ENCODE measurements at places on chromosomes 16 and 17.

- DNase-seq, result no peak
Observed at GRCh38 chr17:82088838-82089722, 9.0 kb downstream of the FASN start.

GRCh38 chr16:11511801-11512200 lies 74.9 kb downstream of the LITAF start:
- DNase-seq, result no peak

GRCh38 chr16:5633845-5634440 lies 536.3 kb upstream of the EEF2KMT start:
- peak; percentile 63 for DNase-seq

DNA sequence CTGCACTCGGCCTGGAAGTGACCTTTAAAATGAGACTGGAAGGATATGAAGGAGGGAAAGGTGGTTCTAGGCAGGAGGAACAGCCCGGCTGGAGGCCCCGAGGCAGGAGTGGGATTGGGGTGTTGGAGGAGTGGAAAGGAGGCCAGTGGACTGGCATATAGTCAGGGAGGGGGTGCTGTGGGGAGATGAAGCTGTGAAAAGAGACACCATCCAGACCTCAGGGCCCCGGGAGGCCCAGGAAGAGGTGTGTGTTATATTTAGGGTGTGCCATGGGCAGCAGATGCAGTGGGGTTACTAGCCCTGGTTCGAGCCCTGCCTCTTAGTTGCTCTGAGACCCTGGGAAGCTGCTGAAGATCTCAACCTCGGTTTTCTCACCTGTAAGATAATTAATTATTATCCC lies 18.9 kb upstream of the DOK4 start:
- DNase-seq, result no peak

GRCh38 chr16:70703041-70703834 lies 17.4 kb upstream of the MTSS2 start:
- peak; percentile 42 for DNase-seq

- DNase-seq, result no peak
Observed at GRCh38 chr17:80287038-80287437, 26.4 kb downstream of the RNF213 start.

DNA sequence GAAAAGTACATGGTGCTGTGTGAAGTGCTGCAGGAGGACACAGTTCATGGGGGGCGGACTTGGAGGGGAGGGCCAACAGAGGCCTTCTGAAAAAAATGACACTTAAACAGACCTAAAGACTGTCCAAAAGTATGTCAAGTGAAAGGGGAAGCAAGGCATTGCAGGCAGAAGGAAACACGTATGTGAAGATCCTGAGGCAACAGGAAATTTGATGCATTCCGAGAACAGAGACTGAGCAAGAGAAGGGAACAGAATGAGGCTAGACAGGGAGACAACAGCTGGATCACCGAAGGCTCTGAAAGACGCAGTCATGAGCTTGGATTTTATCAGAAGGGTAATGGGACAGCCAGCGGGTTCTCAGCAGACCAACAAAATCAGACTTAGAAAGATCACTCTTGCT lies 1.1 kb downstream of the IFT20 start:
- no peak for DNase-seq

DNA sequence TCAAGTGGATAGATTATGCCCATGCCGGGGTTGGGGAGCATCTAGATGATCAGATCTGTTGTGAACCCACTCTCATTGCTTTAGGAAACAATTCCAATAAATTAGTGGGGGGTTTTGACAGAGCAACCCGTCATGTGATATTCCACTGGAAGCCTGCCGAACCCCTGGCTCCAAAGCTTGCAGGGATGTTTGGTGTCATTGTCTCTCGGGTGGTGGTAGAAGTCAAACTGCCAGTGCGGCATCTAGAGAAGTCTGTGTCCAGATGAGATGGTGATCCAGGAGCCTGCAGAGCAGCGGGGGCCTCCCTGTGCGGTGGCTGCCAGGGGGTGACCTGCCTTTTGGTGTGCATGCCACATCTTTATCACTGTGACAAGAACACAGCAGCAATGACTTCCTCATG lies 91.7 kb downstream of the SHISA6 start:
- no peak for DNase-seq

GRCh38 chr16:52591934-52592592 lies 45.1 kb upstream of the TOX3 start:
- no peak for DNase-seq

DNA sequence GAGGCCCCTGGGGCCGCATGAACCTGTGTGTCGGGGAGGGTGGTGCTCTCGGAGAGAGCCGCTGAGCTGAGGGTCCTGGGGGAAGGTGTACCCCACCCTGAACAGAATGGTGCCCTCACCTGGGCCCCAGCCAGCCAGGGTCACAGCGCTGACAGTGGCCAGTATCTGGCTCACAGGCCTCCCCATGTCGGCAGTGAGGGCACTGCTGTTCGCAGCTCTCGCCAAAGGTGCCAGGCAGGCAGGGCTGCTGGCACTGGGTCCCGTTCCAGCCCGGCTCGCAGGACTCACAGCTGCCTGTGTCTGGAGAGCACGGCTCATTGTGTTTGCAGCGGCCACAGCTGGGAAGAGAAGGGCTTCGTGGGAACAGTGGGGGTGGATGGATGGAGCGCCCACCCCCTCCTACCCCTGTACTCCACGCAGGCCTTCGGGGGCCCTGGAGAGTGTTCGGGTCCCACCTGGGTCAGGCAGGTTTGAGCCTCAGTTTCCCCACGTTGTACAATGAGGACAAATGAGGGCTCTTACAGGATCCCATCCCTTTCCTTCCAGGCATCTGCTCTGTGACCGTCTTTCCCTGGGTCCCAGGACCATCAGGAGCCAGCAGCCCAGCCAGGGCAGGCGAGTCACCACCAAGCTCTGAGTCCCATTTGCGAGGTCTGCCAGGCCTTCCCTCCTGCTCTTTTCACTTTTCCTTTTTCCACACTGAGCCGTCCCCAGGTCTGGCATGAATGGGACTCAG lies 5.0 kb downstream of the SCARF1 start:
- DNase-seq, result no peak

DNA sequence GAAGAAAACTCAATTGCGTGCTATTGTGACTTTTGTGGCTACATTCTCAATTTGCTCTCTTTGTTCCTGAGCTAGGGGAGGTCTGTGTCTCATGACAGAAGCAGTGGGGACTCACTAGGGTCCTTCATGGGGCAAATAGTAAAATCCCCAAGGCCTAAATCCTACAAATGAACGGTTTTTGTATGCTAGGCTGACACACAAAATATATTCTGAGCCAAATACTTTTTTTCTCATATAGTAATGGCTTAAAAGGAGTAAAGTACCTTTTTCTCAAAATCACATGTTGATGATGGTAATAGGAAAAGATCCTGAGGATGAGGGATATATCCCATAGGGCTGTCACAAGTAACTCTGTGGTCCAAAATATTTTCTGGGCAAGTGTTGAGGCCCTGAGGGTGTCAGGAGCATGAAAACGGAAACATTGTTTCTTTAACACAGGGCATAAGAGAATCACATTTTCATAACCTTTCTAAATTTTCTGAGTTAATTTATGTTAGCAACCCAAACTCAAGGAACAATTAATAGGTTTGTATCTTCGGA lies 77.5 kb upstream of the CNTNAP4 start:
- DNase-seq, result no peak
